ENCODE measurements at places on chromosomes 7 and 10.

DNA sequence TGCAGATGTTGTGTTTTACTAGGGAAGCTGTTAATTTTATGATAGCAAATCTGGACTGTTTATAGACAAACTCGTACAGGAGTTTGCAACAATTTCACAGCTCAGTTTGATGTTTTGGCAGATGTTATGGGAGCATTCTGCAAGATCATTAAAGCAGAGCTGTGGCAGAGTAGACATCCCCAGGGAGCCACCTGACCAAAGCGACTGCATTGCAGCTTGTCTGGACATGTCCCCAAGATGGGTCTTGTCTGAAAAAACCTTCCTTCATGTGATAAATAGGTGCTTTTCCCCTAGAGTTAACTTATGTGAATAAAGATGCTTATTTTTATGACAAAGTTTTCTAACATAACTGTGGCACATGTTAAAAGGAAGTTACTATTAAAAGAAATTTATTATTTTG is 91.2 kb upstream of the GPR141 start:
- DNase-seq = no peak

- no peak for DNase-seq
Measured at GRCh38 chr7:126436213-126436868, 816.4 kb downstream of the GRM8 start.

- no peak for DNase-seq
Measured at GRCh38 chr10:118047157-118047719, 497 bp upstream of the RAB11FIP2 start.

DNA sequence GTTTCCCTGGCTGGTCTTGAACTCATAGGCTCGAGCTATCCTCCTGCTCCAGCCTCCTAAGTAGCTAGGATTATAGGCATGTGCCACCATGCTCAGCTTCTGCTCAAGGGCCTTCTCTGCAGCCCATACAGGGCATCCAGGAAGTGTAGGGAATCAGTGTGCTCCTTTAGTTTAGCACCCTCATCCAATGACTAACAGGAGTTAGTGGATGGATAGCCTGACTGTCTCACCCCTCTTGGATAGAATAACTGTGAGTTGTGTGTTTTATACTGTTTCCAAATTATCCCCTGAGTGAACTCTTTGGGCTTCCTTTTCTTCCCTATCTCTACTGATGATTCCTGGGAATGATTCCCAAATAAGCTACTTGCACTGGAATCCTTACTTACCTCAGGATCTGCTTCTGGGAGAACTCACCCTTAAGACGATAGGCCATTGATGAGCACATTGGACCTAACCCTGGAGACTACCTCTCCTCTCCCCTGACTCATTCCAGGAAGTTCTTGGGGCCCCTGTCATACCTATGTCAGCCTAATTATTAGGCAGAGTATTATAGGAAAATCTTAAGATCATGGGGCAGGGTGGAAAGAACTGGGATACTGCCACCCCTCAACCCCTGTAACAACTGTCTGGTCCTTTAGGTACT is 18.5 kb downstream of the STRIP2 start:
- no peak for DNase-seq

DNA sequence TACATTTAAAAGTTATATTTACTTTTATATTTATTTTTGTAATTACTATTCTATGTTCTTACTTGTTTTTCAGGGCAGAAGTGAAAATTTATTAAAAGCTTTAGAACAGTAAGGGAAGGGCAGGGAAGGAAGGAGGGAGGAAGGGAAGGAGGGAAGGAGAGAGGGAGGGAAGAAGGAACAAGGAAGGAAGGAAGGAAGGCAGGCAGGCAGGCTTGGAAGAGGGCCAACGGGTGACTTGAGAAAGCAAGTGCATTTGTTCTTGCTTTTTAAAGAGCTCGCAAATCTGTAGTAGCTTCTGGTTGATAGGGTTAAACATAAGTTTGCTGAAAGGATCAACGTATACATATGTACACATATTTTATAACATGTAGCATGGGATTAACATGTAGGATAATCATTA is 725.3 kb upstream of the FZD8 start:
- DNase-seq = no peak

GRCh38 chr7:147510923-147511322 is 1079.6 kb upstream of the C7orf33 start:
- DNase-seq = no peak

GRCh38 chr7:36972140-36972518 is 247.8 kb upstream of the AOAH start:
- no peak for DNase-seq

DNA sequence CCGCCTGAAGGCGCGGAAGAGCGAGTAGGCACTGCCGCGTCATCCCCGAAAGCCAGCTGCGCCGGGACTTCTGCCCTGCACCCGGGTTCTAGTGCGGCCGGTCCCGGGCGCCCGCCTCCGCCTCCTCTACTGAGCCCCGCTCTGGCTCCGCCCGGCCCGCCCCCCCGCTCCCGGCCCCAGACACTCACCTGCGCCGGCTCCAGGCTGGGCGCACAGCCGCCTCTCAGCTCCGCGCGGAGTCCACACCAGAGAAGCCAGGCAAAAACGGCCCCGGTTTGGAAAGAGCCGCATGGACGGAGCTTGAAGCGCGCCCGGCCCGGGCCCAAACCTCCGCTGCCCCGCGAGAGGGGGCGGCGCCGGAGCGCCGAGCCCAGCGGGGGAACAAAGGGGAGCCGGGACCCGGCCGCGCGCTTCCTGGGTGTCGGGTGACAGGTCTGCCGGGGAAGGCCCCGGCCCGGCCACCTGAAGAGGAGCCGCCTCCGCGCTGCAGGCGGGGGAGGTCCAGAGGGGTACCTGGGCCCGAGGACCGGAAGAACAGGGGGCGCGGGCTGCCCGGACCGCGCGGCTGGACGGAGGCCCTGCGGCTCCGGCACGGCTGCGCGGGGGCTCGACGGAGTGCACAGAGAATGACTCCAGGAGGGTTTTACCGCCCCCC is 168.2 kb downstream of the NRF1 start:
- no peak for DNase-seq

GRCh38 chr10:70652761-70653657 is 19.3 kb upstream of the ADAMTS14 start:
- DNase-seq = no peak

Data from urinary bladder (tissue), 4 donors.